ENCODE measurements at places on chromosomes 1 and 21. TPM values are rescaled to one million over a fixed set of nuclear protein-coding genes. Genes with fewer than 3 reads are reported as not detected.

The LZIC gene
- 29.1 TPM for total RNA-seq

The CRABP2 gene
- total RNA-seq: 1.4 TPM

DNA sequence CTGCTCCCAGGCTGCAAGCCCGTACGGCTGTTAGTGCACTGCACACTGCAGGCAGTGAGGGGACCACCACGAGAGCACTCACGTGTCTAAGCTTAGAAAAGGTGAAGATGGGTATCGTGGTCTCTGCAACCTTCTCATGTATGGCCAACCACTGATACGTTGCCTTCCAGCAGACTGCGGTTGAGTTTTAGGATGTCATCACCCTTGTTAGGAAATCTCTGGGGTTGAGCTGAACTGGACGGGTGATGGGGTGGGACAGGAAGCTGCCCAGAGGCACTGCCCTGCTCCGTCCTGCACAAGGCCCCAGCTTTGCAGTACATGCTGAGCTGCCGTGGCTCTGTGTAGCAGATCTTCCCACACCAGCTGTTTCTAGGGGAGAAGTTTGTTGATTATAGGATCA lies 43.3 kb downstream of the FAAP20 start:
- DNase-seq: no peak

- no peak for DNase-seq
These were observed 47.3 kb upstream of the SLC44A3 start for GRCh38 chr1:94772845-94773244.

- DNase-seq: no peak
These were observed 31.3 kb upstream of the ANGPTL7 start for GRCh38 chr1:11157867-11158266.

- DNase-seq: no peak
These were observed 6.0 kb downstream of the CDK18 start for GRCh38 chr1:205510308-205510950.

The SLX9 gene
- total RNA-seq: 22.8 TPM

The OPRD1 gene
- not detected for total RNA-seq

The S1PR1 gene
- total RNA-seq: 134 TPM

The IER5 gene
- 32.0 TPM for total RNA-seq

DNA sequence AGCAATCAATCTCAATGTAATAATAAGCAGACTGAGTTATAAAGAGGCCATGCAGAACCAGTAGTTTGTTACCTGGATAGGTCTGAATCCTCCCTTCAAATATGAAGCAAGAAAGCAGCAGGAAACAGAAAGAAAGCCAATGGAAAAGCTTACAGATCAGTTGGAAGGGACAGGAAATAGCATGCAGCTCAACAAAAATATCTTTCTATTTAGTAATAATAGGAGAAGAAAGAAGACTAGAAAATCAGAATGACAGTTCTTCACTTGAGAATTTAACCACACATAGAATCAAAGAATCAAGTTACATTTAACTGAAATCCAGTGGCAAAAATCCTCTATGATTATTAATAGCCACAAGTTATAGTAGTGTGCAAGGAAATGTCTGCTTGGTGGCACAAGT lies 194.4 kb downstream of the EIF4G3 start:
- no peak for DNase-seq

DNA sequence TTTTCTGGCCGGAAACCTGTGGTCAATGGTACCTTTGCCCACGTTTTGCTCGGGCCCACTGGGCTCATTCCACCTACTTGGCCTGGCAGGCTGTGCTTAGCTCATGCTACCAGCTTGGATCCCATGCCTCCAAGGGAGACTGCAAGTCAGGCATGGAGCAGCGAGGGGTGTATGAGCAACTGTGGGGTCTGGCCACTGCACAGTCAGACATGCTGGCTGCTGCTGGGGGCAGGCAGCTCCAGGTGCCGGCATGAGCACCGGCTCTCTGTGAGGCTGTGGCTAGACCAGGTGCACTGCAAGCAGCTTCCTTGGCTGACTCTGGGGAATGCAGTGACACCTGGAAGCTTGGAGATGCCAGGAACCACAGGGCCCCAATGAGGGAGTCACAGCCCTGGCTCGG lies 161.1 kb upstream of the DUSP10 start:
- DNase-seq: no peak

GRCh38 chr1:16926491-16927073 lies 4.9 kb downstream of the CROCC start:
- DNase-seq: no peak

- DNase-seq: no peak
These were observed 5.3 kb downstream of the SYTL1 start for GRCh38 chr1:27346991-27347624.

The CHAF1B gene
- 0.67 TPM for total RNA-seq

DNA sequence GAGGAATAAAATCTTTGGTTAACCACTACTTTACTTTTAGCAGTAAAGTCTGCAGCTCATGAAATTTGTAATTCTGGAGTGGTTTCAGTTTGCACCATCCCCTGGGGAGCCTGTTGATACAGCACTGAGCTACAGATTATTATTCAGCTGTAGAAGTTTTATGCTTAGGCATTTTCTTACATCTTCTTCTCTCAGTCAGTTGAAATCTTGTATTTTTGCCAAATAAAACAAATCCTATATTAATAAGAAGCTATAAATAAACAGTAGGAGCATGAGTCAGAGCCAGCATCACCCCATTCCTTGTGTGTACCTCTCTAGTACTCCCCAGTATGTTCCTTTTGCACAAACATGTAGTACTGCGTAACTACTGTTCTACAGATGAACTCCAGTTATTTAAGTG lies 118.9 kb downstream of the ATF6 start:
- no peak for DNase-seq

The SASS6 gene
- 2.4 TPM for total RNA-seq

The C1orf35 gene
- 12.5 TPM for total RNA-seq

- DNase-seq: peak; percentile 73
These were observed 58.0 kb downstream of the NKAIN1 start for GRCh38 chr1:31181515-31182343.

The WDR64 gene
- not detected for total RNA-seq

GRCh38 chr1:240385551-240385950 lies 226.4 kb downstream of the GREM2 start:
- DNase-seq: no peak

DNA sequence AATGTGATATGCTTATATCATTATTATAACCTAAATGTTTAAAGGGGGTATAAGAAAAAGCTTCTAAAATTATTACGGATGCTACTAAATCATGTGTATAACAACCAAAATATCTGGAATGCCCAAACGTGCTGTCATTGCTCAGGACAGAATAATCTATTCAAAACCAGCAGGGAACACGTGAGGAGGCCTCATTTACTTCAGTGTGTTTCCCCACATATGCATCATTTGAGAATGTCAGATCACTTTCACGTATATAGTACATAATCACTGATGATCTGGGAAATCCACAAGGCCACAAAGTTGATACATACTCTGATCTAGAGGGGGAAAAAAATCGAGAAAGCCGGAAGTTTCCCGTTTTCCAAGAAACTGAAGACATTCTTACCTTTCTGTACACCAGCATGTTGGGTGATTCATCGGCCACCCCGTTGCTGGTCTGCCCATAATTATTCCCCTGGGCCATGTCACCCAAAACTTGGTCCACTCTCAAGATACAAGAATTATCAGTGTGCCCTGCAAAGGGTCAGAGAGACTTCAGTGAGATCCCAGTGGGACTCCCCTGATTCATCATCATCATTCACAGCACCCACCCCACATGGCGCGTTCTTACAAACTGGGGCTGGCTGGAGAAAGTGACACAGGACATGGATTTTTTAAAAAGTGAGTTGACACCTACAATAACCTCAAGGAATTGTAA lies 1.5 kb downstream of the RGS7 start:
- DNase-seq: no peak

- no peak for DNase-seq
These were observed 38.4 kb upstream of the GPR25 start for GRCh38 chr1:200834383-200834782.

DNA sequence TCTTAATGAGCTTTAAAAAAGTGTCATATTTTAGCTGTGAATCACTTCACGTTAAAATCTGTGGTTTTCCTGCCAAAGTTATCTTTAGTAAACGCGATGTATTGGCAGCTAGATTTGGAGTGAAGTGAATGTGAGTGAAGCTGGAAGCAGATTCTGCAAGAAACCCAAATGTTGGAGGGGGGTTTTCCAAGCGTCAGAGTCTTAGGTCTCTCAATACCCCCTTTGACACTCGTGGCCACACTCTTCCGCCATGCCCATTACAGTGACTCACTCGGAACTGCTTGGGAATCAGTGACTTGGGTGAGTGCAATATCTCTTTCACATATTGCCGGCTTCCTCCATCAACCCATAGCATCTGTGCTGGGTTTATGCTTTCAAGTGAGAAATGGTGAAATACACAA lies 17.5 kb downstream of the B3GALT5 start:
- no peak for DNase-seq

- no peak for DNase-seq
These were observed 10.1 kb upstream of the PLA2G5 start for GRCh38 chr1:20059847-20060246.
